NCI-H524 (cell line): ENCODE measurements at places on chromosomes 7 and 10.
A peak's percentile ranks its signal among the peaks of the same experiment; 100 is the strongest.

- DNase-seq, result no peak
Observed at GRCh38 chr7:4115941-4116610, 566.0 kb upstream of the FOXK1 start.

DNA sequence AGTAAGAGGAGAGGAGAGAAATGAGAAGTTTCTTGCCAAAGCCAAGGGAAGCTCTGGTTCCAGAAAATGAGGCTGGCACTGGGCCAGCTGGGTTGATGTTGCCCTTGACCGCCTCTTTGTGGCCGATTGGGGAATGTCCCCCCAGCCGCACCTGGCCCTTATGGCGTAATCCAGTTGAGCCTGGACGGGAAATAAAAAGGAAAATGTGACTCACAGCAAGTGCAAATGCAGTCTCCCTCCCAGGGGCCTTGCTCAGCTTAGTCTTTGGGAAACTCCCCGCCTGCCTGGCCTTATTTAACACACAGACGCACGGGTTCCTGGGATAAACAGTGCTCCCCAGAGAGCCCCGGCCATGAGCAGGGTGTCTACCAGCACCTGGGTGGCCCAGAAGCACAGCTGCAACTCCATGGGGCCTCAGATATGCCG is 174.8 kb downstream of the KIAA1217 start:
- peak; percentile 79 for DNase-seq

DNA sequence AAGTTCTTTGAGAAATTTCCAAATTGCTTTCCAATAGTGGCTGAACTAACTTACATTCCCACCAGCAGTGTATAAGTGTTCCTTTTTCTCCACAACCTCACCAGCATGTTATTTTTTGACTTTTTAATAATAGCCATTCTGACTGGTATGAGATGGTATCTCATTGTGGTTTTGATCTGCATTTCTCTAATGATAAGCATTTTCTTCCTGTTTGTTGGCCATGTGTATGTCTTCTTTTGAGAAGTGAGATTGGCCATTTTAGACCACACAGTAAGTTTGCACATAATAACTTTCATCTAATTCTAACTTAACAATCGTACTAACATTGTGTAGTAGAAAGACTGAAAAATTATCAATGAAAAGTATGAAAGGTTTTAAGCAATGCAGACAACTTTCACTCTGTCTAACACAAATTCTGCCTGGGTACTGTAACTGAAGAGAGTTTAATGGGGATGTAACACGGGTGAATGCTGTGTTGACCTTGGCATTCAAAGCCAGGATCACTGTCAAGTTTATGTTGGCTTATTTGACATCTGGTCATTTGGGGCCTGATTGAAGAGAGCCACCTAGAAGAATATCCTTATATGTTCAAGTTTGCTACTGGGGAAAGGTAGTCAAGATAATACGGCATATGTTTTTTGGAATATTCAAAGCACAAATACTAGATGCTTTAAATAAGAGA is 50.4 kb downstream of the FAM171A1 start:
- no peak for DNase-seq

- no peak for DNase-seq
Observed at GRCh38 chr10:121527690-121528089, 70.6 kb downstream of the FGFR2 start.

DNA sequence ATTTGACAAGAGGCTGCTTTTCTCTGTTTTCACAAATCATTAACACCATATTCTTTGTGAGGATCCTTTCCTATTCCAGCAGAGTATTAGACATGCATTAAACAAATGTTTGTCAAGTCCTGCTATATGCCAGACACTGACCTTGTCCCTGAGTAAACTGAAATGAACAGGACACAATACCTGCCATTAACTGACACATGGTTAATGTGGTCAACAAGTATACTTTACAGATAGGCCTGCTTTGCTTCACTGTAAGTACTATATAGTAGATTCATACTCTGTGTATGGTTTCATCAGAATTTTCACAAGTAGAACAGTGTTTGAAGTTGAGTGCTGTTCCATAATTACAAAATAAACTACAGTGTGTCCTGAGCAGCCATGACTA is 5.9 kb downstream of the TNKS2 start:
- DNase-seq, result no peak

GRCh38 chr10:130498042-130498441 is 361.9 kb downstream of the GLRX3 start:
- DNase-seq, result no peak

- no peak for DNase-seq
Observed at GRCh38 chr10:101038484-101038883, 7.5 kb downstream of the SFXN3 start.

- no peak for DNase-seq
Observed at GRCh38 chr7:2613098-2613930, 18.5 kb upstream of the TTYH3 start.

GRCh38 chr7:50687096-50687495 is 95.6 kb downstream of the GRB10 start:
- DNase-seq, result no peak

GRCh38 chr10:96230527-96230926 is 40.8 kb downstream of the BLNK start:
- no peak for DNase-seq

DNA sequence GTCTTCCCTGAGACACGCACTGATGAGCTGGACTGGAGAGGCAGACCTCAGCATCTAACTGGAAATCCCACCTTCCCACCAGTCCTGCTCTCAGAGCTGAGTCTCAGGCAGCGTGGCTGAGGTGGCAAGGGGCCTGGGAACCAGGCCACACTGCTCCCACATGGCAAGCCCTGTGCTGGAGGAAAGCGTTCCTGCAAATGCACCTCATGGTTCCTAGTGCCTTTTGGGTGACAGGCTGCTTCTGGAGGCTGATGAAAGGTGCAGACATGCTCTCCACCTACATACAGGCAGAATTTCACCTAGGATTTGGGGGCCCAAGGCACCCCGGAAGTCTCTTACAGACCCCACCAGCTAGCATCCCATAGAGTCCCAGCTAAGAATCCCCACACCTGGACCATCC is 432.9 kb upstream of the FOXK1 start:
- DNase-seq, result no peak

- no peak for DNase-seq
Observed at GRCh38 chr10:119257899-119258419, 50.6 kb downstream of the GRK5 start.

GRCh38 chr7:50591098-50591479 is 25.9 kb upstream of the DDC start:
- DNase-seq, result no peak

GRCh38 chr10:91565226-91565625 is 67.6 kb downstream of the PPP1R3C start:
- DNase-seq, result no peak

DNA sequence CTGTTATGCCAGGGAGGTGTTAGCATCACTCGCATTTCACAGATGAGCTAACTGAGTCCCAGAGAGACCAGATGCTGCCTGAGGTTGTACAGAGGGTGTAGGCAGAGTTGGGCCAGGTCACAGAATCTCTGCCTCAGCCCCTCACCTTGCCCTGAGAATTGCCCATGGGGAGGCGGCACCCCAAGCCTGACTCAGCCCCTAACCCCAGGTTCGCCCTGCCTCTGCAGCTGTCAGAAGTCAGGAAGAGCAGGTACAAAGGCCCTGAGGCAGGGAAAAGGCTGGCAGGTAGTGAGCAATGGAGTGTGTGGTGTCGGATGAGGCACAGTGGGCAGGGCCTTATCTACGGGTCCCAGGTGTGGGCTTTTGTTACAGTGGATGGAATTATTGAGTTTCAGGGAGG is 79.4 kb downstream of the MYL10 start:
- DNase-seq, result no peak

DNA sequence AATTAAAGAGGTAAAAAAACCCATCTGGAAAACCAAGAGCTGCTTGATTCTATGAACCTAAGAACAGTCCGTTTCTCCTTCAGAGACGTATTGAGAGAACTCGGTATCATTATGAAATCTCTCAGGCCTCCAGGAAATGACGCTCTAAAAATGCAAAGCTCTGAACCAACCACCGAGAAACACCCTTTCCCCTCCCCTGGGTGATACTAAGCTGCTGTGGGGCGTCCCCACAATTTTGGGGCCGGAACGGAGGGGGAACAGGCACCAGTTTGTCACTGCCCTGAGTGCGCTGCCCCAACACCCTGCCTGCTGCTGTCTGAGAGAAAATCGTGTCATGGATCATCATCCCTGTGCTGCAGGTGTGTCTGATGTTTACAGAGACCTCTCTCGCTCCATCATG is 509.5 kb downstream of the DNAJB6 start:
- DNase-seq, result no peak

GRCh38 chr10:132336919-132337407 is 5.0 kb downstream of the LRRC27 start:
- DNase-seq, result no peak

DNA sequence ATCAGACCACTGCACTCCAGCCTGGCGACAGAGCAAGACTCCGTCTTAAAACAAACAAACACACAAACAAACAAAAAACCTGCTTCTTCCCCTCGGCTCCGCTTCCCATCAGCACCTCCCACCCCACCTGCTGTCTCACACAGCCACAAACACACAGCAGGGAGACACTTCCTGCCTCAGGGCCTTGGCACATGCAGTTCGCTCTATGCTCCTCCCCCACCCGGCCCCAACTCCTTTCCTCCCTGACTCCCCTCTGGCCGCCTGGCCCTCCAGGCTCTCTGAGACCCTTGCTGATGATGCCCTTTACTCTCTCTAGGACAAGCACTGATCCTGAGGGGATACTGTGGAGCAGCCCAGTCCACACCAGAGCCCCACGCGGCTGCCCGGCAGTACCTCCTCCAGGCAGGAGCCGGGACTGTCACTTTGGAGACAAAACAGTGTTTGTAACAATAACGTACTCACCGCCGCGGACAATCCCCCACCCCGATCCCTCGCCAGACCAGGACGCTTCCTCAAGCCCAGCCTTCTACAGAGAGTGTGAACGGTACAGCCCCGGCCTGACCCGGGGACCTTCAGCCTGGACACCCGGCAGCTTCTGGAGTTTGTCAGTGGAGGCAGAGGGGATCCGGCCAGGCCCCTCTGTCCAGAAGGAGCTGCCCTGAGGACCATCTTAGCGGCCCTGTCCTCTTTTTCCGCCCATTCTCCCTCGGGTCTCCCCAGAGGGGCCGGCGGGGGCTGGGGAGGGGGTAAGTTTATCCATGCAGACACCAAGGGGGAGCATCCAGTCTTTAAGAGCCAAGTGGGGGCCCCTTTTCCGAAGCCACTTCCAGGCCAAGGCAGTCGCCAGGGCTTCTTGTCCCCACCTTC is 50.0 kb upstream of the GTF2IRD1 start:
- no peak for DNase-seq

GRCh38 chr10:119535305-119535704 is 7.2 kb downstream of the RGS10 start:
- DNase-seq, result peak; percentile 59

DNA sequence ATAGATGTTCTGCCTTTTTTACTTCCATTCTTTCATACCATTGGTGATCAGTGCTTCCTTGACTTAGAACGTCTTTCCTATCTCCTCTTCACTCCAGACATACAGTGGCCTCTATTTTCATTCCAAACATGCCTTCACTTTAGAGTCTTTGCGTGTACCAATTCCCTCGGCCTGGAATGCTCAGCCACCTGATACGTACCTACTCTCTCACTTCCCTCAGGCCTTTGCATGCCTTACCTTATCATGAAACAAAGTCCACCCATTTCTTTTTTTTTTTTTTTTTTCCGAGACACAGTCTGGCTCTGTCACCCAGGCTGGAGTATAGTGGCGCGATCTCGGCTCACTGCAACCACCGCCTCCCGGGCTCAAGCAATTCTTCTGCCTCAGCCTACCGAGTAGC is 2.2 kb upstream of the CCNJ start:
- no peak for DNase-seq

- DNase-seq, result peak; percentile 77
Observed at GRCh38 chr7:107874605-107875446, 16.2 kb upstream of the DLD start.

DNA sequence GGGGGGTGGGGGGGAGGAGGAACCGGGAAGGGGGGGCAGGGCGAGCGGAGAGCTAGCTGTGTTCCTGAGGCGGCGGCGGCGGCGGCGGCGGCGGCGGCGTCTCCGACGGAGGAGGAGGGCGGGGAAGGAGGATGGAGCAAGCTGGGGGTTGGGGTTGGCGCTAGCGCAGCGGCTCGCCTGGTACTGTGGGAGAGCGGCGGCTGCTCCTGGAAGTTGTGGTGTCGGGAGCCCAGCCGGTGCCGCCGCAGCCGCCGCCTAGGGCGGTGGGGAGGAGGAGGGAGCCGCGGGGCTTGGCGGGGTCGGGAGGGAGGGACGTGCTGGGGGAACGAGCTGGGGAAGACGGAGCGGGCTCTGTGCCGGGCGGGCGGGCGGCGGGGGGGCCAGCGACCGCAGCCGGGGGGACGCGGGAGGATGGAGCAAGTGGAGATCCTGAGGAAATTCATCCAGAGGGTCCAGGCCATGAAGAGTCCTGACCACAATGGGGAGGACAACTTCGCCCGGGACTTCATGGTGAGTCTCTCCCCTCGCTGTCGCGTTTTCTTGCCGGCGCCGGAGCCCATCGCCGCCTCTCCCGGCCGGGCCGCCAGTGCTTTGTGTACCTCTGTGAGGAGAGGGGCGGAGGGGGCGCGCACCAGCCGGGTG is at the start of gene PTPN12:
Gene PTPN12, plus strand, starts transcription at position 160 of the 642 bp plus-strand sequence. Its CDS starts 252 bp downstream, at position 412.
- DNase-seq, result peak; percentile 74

- DNase-seq, result no peak
Observed at GRCh38 chr10:7881119-7881518, 62.8 kb downstream of the TAF3 start.

DNA sequence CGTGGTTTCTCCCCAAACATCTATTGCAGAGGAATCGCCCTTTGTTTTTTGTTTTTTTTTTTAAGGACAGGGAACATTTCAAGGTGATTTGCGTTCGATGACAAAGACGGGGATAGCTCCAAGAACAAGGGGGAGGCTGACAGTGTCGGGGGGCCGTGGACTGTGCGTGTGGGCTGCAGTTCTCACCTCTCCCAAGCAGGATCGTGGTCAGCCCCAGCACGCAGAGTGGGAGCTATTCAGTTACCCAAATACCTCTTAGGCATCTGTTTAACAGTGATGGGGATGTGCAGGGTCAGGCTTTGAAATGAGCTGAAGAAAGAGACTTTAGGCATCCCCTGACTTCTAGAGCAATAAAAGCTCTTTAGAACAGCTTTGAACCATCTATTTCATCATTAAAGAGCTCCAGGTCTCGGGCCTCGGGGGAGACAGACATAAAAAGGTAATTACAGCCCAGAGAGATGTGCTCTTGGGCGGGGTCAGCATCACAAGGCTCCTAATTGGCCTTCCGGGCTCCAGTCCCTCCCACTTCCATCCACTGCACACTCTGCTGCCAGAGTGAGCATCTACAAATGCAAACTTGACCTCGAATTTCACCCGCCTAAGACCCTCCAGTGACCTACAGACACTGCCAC is 97.3 kb downstream of the MYL10 start:
- DNase-seq, result no peak
